Memory B cell (primary cell): ENCODE measurements at places on chromosomes 1 and 21.
A peak's percentile ranks its signal among the peaks of the same experiment; 100 is the strongest.

DNA sequence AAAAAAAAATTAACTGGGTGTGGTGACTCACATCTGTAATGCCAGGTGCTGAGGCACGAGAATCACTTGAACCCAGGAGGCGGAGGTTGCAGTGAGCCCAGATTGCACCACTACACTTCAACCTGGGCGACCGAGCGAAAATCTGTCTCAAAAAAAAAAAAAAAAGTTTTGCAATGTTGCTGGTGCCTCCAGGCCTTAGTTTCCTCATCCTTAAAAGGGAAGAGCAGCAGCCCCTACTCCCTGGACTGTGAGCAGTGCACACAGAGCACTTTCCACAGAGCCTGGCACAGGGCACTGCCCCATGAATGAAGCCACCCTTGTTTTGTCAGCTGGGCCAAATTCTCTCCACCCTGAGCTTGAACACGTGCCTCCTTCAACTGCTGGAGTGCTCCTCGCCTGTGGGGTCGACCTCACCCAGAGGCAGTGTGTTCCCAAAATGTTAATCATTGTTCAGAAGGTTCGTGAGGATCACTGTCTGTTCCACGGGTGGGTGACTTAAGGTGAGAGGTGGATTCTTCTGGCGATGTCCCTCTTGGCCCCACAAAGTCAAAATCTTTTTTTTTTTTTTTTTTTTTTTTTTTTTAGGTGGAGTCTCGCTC is 152.1 kb upstream of the TMEM51 start:
- no peak for DNase-seq

- DNase-seq: no peak
These were observed 66.1 kb downstream of the HTR6 start for GRCh38 chr1:19730793-19731192.

GRCh38 chr1:55118651-55119329 is 79.4 kb downstream of the PCSK9 start:
- no peak for DNase-seq

- no peak for DNase-seq
These were observed 90.0 kb downstream of the ARHGEF10L start for GRCh38 chr1:17629460-17629859.

- no peak for DNase-seq
These were observed 13.0 kb downstream of the INAVA start for GRCh38 chr1:200907611-200908097.

DNA sequence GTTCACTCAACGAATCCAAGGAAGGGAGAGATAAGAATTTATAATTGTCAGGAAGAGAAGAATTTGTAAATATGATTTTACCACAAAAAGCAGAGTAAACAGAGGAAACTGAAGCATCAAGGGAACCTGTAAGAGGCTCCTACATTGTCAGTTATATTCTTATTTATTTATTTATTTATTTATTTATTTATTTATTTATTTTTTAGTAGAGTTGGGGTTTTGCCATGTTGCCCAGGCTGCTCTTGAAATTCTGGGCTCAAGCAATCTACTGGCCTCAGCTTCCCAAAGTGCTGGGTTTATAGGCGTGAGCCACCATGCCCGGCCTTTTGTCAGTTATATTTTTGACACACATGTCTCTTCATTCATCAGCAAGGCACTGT is 47.1 kb downstream of the FCRL3 start:
- DNase-seq: no peak

DNA sequence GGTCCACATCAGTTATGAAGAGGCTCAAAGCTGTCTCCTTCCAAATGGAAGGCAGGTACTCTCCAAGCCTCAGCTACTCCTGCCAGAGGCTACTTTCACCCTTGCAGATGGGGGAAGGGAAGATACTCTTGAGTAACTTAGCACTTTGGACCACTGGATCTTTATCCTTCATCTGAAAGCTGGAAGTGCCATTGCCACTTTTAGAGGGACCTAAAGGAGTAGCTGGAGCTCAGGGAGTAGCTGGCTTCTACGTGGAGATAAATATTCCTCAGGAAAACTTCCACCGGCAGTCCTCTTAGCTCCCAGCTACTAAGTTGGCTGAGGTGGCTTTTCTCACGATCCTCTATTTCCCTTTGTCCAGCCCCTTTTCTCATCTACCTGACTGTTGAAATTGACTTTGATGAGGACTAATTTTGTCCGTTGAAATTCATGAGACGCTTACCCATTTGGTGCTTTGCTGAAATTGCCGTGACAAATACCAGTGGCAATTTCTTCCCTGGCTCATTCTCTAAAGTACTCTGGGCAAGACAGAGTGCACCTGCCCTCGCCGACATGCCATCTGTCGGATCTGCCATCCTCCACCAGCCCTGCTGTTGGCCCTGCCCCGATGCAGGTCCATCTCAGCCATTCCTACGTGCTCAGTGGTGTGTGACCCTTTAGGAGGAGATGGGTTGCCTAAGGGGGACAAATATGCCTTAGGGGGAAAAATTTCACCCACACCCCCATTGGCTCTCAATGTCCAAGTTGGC is 13.6 kb downstream of the IGSF21 start:
- DNase-seq: no peak

GRCh38 chr1:15884477-15884876 is 37.0 kb downstream of the SPEN start:
- no peak for DNase-seq

GRCh38 chr1:103162360-103162759 is 54.0 kb upstream of the COL11A1 start:
- DNase-seq: no peak

DNA sequence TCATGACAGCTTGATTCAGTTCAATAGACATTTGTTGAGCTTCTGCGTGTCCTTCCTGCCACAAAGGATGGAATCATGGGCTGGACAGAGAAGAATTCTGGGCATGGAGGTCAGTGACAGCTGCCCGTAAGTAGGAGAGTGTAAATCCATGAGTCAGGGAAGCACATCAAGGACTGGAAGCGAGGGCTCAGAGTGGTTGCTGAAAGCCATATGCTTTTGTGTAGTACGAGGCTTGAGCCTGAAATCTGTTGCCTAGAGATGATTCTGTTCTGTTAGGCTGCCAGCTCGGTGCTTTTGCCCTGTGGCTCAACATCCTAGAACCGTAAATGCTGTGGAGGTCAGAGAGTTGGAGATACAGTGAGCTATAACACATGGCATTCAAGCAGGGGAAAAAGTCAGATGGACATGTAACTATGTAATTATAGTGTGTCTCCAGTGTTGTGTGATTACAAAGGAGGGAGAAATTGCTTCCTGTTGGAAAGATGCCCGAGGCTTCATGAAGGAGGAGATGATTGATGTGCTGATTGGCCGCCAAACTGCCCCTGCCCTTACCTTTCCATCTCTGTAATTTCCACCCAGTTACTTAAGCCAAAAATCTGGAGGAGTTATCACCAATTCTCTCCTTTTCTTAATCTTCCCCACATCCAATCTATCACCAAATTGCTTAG is 92.8 kb upstream of the CACNA1E start:
- no peak for DNase-seq

DNA sequence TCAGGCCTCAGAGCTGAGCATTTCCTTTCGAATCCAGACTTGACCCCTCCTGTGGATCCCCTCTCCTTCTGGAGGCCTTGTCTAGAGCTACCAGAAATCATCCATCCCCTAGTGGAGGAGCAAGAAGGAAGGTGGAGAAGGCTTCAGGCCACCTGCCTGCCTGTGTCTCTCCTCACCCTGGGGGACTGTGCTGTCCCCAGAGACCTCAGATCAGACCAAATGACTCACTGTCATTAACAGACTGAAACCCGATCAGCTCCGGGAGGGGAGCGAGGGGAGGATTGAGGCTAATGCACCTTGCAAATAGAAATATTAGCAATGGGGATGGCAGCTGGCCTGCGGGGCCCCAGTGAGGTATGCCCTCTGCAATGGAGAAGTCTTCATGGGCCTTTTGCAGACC is 2.1 kb downstream of the MYBPH start:
- no peak for DNase-seq

- DNase-seq: no peak
These were observed 13.4 kb downstream of the THEMIS2 start for GRCh38 chr1:27885621-27886352.

DNA sequence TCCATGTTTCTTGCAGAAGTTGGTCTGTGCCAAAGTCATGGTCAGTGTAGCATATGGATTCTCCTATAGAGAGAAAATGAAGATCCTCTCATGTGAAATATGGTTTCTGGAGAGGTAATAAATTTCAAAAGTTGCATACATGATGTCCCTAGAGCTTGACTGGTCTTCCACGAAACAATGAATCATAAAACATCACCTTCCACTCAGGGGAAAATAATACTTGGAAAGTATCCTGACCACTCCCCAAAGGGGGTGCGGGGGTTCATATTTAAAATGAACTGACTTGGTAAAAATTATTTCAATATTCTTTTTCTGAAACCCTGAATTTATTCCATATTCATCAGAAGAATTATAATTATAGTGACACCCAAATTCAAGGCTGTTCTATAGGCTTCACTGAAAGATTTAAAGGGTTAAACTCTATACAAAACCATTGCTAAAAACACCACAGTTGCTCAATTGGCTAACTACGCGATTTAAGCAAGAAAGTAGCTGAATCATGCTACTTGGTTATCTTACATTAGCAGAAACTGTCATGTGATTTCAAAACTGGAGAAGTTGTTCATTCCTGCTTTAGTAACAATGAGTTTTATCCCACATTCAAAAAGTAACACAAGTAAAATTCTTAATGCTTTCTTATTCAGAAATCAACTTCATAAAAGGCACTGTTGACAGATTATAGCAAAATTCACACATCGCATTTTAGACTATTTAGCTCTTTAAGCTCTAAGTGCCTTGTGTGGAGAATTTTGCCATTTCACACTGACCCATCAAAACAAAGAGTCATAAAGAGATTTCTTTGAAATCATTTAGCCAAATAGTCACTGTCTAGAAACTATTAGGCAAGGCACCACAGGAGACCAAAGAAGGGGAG is 5.3 kb downstream of the CREG1 start:
- no peak for DNase-seq

GRCh38 chr1:238485057-238485911 is 594.6 kb upstream of the ZP4 start:
- no peak for DNase-seq

DNA sequence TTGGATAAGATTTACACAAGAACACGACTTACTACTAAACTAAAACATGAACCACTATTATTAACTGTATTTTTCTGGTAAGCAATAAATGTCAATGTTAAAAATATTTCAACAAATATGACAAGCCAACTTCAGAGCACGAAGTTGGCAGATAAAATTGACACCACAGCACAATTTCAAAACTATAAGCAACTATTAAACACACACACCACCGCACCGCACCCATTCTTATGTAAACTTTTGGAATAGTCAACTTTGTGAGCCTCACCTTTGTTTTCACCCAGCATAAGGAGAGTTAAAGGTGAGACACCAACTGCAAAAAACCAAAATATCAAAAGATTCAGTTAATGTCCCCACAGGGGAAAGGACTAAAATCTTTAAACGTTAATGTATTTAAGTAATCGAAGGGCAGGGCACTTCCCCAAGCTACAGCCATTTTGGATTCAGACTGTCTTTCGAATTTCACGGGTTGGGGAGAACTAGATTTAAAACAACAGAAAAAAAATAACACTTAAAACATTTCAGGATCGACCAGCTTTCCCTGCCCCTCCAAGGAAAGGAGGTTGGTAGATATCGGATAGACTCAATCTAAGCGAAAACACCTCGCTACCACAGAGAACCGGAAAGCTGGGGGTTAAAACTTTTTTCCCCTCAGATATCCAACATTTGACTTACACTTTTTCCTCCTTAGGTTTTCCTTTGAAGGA is 872 bp downstream of the GPBP1L1 start:
- peak; percentile 4 for DNase-seq

- DNase-seq: no peak
These were observed 159.5 kb downstream of the ETS2 start for GRCh38 chr21:38965241-38965640.
